ENCODE measurements at places on chromosomes 16 and 17.
A peak's percentile ranks its signal among the peaks of the same experiment; 100 is the strongest.

DNA sequence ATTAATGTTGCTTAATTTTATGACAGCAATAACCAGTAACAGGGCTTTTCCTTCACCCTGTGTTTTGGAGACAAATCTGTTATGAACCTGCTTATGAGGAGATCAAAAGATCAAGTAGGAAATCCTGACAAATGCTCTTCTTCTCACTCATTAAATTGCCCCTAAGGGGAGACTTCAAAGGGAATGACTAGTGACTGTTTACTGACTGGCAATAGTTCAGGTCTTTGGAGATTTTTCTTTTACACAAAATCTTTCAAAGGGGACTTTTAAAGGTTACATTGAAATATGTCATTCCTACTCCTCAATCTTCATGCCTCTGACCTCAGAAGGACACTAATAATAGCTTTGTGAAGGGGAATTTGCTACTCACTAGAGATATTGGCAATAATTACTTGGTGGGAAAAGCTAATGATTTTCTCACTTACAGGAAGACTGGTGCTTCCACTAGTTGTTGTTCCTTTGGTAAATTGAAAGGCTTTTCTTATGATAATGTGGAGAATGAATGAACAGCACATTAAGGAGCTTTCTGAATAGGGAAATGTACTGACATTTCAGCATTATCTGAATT is 292.9 kb upstream of the CA10 start:
- no peak for DNase-seq

GRCh38 chr17:31216031-31216751 is 80.8 kb downstream of the OMG start:
- DNase-seq, result peak; percentile 58

DNA sequence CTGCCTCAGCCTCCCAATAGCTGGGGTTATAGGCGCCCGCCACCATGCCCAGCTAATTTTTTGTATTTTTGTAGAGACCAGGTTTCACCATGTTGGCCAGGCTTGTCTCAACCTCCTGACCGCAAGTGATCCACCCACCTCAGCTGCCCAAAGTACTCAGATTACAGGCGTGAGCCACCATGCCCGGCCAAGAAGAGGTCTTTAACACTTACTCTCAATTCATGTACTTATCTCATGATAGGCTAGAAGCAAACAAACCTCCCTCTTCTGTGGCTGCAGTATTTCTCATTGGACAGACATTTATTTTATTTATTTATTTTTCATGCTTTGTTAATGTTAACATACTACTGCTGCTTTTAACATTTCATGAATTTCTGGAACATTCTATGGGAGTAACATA is 7.0 kb upstream of the NT5C start:
- no peak for DNase-seq

GRCh38 chr16:49348408-49349176 is 25.0 kb upstream of the C16orf78 start:
- peak; percentile 17 for DNase-seq

- no peak for DNase-seq
Measured at GRCh38 chr17:64632606-64633005, 29.5 kb downstream of the SMURF2 start.

- no peak for DNase-seq
Measured at GRCh38 chr16:8920645-8921346, 38.6 kb downstream of the LITAFD start.

- DNase-seq, result no peak
Measured at GRCh38 chr17:47895347-47895855, 635 bp upstream of the SP2 start.

DNA sequence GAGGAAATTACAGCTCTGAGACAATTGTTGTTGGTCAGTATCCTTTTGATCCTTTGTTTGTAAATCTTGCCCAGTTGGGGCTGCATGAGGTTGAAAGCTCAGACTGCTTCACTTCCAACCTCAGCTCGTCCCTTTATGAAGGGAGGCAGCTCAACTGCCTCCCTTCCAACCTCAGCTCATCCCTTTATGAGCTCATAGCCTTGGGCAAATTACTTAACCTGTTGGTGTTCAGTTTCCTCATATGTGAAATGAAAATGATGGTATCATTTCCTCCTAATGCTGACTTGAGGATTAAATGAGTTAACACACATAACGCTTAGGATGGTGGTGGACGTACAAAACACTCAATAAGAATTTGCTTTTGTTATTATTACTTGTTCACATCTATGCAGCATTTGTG is 265.1 kb downstream of the CDH13 start:
- DNase-seq, result no peak

- peak; percentile 56 for DNase-seq
Measured at GRCh38 chr17:66459811-66460270, 157.4 kb downstream of the PRKCA start.

GRCh38 chr16:48317026-48317425 is 68.2 kb downstream of the SIAH1 start:
- no peak for DNase-seq

GRCh38 chr17:19376811-19377210 is 1.5 kb upstream of the MAPK7 start:
- no peak for DNase-seq

- DNase-seq, result no peak
Measured at GRCh38 chr17:9702914-9703780, 57.8 kb downstream of the USP43 start.

DNA sequence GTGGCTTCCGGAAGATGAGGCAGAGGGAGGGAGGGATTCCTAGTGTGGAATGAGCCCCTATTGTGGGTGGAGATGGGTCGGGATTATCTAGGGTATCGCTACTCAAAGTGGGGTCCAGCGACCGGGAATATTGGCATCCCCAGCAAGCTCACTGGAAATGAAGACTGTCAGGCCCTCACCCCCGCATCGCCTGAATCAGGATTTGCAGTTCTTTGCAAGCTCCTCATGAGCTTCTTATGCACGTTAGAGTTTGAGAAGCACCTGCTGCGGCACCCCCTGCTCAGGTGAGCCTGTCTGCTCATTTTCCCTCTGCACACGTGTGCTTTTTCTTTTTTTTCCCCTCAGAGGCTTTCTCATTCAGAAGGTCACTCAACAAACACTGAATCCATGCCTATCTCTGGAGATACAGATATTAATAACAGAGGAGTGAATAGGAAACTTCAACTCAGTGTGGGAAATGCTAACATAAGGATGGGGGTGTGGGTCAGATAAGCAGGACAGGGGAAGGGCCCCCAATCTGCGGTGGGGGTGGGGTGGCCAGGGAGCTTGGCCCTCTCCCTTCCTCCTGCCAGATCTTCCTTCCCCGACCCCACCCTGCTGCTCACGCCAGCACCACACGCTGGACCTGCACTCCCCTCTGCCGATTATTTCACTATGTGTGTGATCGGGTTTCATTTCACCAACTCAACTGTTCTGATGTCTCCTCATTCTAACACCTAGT is 67.7 kb upstream of the NFAT5 start:
- DNase-seq, result no peak

DNA sequence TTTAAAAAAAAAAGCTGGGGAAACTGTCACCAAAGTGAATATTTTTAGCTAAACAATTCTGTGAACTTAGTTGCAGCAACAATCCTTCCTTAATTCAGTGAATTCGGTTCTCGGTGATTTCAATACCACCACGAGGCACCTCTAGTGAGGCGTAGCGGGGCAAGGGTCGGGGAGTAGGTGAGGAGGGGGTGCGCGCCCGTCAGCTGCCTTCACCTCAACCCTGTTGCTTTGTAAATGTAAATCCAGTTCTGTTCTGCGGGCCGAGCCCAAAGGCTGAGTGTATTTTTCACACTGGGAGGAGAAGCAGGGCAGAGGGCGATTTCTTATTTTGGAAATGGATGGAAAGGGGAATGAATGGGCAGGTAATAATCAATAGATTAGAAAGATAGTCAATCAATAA is 17.4 kb downstream of the SALL1 start:
- no peak for DNase-seq

DNA sequence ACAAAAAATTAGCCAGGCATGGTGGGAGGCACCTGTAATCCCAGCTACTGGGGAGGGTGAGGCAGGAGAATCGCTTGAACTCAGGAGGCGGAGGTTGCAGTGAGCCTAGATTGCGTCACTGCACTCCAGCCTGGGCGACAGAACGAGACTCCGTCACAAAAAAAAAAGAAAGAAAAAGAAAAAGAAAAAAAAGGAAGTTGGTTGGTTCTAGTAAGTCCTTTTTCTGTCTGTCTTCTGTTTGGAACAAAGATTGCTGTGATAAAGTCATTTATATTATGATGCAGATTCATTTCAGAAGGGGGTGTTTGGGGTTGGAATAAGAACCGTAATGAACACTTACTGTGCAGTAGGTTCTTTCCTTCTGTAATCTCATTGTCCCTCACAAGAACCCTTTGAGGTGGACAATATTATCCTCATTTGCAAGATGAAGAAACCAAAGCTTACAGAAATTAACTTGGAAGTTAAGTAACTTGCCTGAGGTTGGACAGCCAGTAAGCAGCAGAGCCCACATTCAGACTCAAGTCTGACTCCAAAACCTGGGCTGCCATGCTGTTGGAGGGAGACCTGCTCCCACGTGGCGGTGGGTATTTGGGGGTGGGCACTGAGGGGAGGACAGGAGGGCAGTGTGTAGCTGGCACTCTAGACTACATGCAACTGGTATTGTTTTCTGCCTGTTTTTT is 10.3 kb downstream of the MINK1 start:
- DNase-seq, result no peak

DNA sequence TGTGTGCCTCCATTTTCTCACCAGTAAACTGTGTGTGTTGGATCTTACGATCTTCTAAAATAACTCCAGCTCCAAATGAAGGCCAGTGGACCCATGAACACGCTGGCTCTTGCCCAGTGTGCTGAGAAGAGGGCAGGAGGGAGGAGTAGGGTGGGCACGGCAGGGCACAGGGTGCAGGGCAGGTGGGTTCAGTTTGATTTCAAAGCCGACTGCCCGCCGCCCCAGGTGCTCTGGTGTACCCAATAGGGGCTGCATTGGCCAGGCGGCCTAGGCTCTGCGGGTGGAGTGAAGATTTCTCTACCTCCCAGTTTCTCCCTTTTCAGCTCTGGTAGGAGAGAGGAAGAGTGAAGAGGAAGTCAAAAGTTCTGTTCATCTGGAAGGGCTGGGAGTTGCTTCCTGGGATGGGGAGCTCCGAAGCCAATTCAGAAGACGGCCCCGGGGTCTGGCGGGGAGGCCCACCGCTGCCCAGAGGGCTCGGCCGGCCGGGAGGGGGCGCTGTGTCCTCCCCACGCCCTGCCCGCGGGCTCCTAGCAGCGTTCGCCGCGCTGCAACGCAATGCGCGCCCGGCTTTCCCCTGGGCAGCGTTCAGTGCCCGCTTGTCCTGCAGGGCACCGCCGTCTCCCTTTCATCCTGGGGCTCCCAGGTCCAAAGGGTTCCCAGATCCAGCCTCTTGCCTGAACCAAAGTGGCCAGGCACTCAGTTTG is 1.1 kb upstream of the CRHR1 start:
- peak; percentile 58 for DNase-seq

- DNase-seq, result peak; percentile 28
Measured at GRCh38 chr16:138049-138417, 440 bp downstream of the NPRL3 start.

GRCh38 chr16:75476817-75477216 is 12.3 kb upstream of the TMEM170A start:
- no peak for DNase-seq

GRCh38 chr16:60720060-60720459 is 1316.2 kb downstream of the CDH8 start:
- no peak for DNase-seq
